Jurkat, Clone E6-1 (cell line): ENCODE measurements at places on chromosomes 11 and 22.

- DNase-seq = no peak
Measured at GRCh38 chr11:44235765-44236201, 74.2 kb downstream of the ALX4 start.

GRCh38 chr22:19631899-19632667 lies 82.2 kb upstream of the SEPTIN5 start:
- DNase-seq = peak; percentile 45

- no peak for DNase-seq
Measured at GRCh38 chr22:45265535-45265934, 19.2 kb upstream of the UPK3A start.

DNA sequence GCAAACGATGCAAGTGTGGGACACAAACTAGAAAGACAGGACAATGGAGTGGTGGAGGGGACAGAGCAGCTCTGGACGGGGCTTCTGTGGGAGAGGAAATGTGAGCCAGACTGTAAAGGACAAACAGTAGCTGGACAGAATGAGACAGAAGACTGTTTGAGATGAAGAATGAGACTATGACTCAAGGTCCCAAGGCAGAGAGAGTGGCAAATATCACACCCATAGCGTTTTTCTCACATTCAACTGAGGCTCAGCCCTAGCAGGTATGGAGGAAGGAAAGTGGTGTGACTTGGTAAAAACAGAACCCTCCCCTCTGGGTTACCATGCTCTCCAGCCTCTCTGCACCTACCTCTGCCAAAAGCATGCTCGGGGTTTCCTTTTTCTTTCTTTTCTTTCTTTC lies 96.5 kb downstream of the RPL27A start:
- DNase-seq = no peak

- DNase-seq = no peak
Measured at GRCh38 chr11:71491940-71492339, 35.1 kb upstream of the KRTAP5-7 start.

- DNase-seq = no peak
Measured at GRCh38 chr11:6526411-6527135, 29.5 kb downstream of the DNHD1 start.

GRCh38 chr22:26055693-26056092 lies 113.6 kb upstream of the SEZ6L start:
- DNase-seq = no peak
